ENCODE measurements at places on chromosomes 4 and X. TPM values are rescaled to one million over a fixed set of nuclear protein-coding genes. Genes with fewer than 3 reads are reported as not detected.

The CA5B gene
- 4.1 TPM for total RNA-seq

The SPANXA1 gene
- total RNA-seq, result not detected

The MAGEA9B gene
- total RNA-seq, result not detected

The CFAP299 gene
- total RNA-seq, result not detected

The POLN gene
- 6.8 TPM for total RNA-seq

DNA sequence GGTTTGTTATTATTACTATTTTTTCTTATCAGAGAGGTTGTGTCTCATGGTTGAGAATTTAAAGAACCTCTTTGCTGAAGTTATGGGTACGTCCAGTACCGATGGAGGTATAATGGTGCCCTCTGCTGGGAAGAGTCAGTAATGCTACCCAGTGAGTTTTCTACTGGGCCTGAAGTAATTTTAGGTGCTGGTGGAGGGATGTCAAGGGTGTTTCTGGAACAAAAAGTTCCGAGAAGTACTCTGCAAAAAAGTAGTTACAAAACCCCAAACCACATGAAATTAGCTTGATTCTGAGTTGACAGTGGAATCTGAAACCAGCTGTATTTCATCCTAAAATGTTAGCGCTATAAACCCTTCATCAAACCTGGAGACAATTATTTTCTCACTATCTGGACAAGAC is 102.5 kb upstream of the MID1 start:
- DNase-seq, result peak; percentile 48

GRCh38 chrX:153667956-153668396 is 5.6 kb downstream of the PNCK start:
- DNase-seq, result peak; percentile 87

DNA sequence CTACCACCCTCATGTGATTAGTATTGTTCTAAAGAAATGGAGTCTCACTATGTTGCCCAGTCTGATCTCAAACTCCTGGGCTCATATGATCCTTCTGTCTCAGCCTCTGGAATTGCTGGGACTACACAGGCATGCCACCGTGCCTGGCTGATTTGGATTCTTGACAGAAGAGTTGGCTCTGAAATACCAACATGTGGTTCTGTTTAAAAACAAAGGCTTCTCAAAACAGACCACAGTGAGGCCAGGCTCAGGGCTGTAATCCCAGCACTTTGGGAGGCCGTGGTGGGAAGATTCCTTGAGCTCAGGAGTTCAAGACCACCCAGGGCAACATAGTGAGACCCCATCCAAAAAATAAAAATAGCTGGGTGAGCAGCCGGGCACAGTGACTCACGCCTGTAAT is 126.7 kb downstream of the DHRSX start:
- DNase-seq, result no peak

DNA sequence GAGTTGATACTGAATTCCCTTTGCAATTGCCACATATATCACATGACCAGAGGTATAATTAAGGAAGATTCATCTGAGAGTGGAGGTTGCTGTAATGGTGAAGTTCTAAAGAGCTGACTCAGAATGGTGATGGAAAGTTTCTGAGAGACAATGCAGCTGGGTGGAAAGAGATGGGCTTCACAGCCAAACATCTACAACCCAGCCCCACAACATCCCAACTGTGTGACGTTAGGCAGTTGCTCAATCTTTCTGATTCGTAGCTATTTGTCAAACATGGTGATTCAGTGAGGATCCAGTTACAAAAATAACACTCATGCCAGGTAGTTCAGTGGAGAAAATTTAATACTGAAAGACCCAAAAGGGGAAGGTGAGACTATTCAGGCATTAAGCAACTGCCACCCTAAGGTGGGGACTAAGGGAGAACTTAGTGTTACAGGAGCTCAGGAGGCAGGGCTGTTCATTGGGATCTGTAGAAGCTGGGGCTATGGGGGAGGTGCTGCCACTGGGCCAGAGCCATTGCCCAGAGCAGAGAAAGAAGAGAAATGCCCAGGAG is 6.9 kb upstream of the AFF1 start:
- DNase-seq, result no peak

DNA sequence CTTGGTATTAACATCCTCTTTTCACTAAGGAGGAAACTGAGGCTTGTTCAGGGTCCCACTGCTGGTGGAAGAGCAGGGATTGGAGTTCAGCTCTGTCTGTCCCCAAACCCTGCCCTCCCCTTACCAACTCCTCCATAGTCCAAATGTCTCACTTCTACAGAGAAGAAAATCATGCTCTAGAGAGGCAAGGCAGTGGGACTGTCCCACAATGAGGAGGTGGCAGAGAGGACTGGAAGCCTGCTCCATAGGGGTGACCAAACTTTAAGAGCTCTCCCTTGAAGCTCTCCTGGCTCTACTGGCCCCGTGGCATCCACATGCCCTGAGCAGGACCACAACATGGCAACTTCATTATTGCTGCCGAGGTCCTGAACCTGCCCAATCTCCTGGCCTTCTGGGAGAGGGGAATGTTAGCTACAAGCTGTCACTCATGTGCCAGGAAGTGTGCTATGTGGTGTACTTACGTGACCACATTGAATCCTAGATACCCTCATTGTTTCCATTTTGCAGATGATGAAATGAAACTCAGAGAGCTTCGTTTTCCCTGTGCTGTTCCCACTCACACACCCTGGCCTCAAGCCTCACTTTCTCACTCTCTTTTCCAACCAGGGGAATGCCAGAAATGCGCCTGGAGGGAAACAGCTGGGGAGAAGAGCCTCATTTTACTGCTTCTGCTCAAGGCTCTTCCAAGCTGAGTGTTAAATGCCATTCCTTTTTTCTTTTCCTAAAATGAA is 71.5 kb downstream of the ANAPC4 start:
- DNase-seq, result no peak

DNA sequence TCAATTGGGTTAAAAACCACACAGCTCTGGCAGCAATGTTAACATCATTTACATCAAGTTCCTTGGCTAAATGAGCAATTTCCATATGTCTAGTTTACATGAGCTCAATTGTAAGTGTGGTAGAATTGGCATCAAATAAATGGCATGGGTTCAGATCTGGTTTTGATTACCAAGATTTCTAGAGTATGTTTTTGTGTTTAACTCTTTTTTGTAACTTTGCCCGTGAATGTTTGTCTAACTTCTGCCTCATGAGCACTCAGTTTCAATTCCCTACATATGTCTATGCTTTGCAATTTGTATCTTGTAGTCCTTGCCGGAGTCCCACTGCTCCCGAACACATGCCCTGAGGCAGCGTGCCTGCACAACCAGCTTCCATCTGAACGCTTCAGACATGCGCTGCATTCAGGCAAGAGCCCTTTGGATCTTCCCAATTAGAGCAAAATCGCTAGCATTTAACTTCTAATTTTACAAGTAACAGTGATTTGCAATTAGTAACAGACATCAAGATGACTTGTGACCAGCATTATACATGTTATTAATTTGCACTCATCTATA is 644.4 kb downstream of the TRIML1 start:
- peak; percentile 74 for DNase-seq

DNA sequence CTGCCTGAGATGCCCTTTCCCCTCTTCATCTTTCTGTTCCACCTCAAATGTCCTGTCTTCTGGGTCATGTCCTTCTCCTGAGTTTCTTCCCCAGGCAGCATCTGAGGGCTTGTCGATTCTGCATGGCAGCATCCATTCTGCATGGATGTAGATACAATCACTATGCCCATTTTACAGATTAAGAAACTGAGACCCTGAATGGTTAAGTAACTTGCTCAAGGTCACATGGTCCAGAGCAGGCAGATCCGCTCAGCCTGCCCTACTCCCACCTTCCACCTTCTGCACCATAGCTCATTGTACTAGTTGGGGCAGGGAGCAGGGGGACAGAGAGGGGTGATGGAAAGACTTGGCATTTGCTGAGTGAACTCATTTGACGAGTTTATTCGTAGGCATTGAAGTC is 32.0 kb downstream of the ZNF185 start:
- no peak for DNase-seq

- DNase-seq, result no peak
Measured at GRCh38 chr4:56475917-56476316, 8.5 kb downstream of the SRP72 start.

GRCh38 chr4:95388911-95389310 is 159.9 kb downstream of the UNC5C start:
- no peak for DNase-seq
